ENCODE measurements at places on chromosomes 3 and 15. TPM values are rescaled to one million over a fixed set of nuclear protein-coding genes. Genes with fewer than 3 reads are reported as not detected.

GRCh38 chr3:15808679-15809310 is 11.0 kb upstream of the ANKRD28 start:
- DNase-seq = no peak

DNA sequence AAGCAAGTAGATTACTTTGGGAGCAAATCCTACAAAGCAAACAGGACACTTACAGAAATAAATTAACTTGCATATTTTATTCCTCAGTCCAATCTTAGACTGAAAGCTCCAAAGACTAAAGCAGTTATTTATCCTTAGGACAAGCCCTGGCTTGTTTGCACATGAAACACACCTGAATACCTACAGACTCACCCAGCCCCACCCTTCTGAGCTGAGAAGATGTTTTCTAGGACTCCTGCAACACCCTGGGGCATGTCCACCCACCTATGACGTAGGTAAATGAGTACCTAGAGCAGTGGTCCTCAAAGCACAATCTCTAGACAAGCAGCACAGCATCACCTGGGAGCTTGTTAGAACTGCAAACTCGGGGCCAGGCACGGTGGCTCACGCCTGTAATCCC is 80.8 kb downstream of the ANXA2 start:
- DNase-seq = peak; percentile 91

DNA sequence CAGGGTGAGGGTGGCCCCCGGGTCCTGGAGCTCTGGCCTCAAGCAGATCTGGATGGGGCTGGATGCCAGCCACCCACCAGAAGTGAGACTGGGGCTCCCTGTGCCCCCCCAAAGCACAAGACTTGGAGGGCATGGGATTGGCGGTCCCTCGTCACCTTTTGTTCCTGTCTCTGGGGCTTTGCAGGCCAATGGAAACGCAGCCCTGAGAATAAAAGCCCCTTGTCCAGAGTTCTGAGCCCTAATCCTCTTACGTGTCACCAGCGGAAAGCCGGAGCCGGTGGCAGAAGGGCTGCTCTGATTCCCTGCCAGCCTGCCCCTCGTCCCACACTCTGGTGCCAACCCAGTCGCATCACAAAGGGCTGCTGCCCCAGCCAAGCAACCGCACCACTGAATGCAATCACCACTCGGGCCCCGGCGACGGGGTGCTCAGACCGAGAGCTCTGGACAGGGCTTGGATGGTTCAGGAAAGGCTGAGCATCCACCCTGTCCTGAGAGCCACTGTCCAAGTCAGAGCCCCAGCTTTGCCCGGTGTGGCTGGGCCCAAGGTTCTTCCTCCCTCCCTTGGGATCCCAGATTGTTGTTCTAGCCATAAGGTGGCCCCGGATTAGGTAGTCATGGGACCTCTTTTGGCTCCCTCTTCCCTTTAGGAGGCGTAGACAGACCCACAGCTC is 22.8 kb upstream of the ELP6 start:
- no peak for DNase-seq

DNA sequence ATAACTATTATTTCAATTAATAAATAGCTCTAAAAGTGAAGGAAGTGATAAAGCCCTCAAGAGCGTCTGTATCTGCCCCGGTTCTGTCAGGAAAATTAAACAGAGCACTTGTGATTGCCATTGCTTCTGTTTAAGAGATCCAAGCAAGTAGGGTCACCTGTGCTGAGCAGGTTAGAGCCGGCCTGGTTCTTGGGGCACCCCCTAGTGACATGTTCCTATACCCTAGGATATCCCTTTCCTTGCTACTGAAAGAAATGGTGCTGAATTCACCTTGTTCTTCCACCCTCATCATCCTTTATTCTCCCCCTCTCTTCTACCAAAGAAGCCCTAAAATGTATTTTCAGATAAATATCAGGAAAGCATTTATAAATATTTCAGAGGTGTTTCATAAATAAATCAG is 323.5 kb downstream of the RORA start:
- DNase-seq = no peak

DNA sequence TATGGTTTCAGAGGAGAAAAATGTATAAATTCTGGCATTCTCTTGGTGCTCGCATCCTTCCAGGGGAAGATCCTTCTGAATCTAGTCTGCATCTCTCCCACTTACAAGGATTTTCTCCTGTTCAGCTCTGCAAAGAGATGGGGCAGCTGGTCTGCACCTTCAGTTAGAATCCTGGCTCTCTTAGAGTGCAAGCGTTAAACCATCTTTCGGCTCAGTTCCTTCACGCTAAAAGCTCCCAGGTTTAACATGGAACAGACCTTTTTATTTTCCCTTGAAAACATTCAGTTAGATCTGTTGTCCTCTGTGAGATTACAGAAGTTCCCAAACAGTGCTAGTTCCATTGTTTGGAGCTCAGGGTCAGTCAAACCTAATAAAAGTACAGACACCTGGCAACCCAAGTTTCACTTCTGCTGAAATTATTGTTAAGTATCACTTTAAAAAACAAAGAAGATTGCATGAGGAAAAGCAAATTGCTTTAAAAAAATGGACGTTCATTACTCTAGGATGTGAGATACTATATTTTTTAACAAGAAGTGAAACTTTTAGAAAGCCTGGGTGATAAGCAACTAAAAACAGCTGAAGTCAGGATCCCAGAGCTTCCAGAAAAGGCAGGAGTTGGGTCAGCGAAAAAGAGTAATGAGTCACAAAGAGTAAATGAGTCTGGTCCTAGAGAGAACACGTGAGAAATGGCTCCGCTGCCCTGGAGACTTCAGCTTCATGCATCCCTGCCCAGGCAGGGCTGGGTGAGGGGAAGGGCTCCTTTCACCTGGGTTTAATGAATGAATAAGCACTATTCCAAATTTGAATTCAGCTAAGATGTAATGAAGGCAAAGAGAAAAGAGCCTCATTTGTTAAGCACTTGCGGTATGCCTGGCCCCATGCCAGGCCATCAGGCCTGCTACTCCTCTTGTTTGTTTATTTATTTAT is 63.3 kb downstream of the ABTB1 start:
- peak; percentile 44 for DNase-seq

- DNase-seq = no peak
These were observed 31.4 kb upstream of the LRIG1 start for GRCh38 chr3:66532160-66532587.

GRCh38 chr3:126435456-126436315 is 40.0 kb downstream of the ZXDC start:
- DNase-seq = no peak

- no peak for DNase-seq
These were observed 706.6 kb downstream of the SI start for GRCh38 chr3:164371681-164372080.

DNA sequence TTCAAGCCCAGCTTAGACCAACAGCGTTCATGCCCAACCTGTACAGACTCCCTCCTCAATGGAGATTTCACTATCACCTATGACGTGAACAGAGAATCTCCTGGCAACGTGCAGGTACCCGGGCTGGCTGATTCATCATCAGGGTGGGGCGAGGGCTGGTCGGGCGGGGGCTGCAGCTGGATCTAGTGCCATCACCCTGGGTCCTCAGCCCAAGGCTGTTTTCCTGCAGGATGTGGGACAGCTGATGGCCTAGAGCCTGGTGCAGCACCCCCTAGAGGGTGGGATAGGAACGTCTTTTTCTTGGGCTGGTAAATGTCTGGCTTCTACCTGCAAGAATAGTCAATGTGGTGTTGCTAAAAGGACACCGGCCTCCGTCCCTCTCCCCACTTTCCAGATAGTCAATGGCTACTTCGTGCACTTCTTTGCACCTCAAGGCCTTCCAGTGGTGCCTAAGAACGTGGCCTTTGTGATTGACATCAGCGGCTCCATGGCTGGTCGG is 4.4 kb downstream of the ITIH3 start:
- peak; percentile 69 for DNase-seq

The FANCD2OS gene
- not detected for total RNA-seq

The SELENOK gene
- 16.8 TPM for total RNA-seq

The CYP1A2 gene
- not detected for total RNA-seq
